ENCODE measurements at places on chromosomes 5 and 9.

DNA sequence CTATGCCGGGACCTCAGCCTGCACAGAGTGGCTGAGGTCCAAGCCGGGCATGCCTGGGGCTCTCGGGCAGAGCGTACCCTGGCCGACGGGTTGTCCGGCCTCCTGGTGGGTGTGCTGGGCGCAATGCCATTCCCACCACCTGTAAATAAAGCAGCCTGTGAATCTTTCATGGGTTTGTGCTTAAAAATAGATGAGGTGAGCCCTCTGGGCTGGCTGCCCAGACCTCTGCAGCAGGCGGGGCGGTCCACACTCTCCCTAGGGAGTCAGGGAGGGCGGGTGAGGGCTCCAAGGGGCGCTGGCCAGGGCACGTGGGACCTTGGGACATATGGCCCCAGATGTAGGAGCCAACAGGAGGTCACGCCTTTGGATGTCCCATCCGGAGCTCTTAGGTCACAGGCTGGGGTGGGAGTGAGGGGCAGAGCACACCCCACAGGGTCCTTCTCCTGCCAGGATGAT, 3.6 kb upstream of the AGPAT2 start:
- no peak for DNase-seq

- DNase-seq, result no peak
Observed at GRCh38 chr5:334903-335739, 13.6 kb downstream of the AHRR start.

- no peak for DNase-seq
Observed at GRCh38 chr9:99169982-99170761, 51.6 kb downstream of the ALG2 start.

DNA sequence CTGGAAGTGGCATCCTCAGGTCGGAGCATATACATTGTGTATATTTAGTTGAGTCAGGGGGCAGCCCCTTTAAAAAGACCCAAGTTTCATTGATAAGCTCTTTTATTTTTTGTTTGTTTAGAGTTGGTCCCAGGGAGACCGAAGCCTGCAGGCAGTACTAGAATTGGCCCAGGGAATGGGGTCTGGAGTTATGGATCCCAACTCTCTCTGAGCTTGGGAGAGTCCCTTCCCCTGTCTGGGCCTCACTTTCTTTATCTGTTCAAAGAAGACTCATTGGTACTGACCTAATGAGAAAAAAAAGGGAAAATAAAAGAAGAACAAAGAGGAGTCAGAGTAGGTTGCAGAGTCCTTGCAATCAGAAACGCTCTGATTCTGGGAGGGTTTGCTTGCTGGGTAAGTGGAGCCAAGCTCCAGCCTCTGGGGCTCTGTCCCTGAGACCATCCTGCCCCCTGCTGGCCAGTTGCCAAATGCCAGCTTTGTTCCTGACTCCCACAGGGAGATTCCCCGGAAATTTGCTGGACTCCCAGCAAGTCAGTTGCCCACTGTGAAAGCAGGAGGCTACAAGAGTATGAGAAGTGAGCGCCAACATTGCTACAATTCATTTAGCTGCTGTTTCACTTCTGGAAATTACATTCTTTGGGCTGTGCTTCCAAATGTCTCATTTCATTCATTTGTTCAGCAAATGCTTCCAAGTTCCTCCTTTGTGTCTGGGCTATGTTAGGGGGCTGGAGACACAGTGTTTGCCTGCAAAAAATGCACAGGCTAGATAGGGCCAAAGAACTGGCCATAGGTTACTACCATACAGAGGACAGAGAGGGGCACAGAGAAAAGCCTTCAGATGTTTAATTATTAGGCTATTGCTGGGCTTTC, 156.2 kb downstream of the MELK start:
- peak; percentile 65 for DNase-seq

DNA sequence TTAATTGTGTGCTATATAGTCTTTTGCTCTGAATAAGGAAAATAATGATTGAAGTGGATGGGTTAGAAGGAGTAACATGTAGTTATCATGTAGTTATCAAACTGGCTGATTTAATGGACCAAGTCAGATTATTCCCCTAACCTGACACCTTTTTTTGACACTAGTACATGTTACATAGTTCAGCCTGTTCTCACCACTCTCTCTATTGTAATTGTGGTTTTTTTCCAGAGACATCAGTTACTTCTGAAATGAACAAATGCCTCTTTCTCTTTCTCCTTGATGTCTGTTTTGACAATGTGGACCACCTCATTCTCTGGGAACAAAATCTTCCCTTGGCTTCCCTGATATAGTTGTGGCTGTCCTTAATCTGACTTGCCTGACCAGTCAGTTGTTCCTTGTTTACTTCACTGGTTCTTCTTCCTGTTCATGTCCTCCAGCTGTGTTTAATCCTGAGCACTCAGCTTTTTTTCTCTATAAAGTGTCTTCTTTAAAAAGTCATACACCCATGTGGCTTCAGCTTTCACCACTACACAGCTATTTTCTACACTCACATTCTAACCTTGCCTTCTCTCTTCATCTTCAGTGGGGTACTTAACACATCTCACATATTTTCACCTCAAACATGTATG, 243.4 kb downstream of the ARRDC3 start:
- no peak for DNase-seq

DNA sequence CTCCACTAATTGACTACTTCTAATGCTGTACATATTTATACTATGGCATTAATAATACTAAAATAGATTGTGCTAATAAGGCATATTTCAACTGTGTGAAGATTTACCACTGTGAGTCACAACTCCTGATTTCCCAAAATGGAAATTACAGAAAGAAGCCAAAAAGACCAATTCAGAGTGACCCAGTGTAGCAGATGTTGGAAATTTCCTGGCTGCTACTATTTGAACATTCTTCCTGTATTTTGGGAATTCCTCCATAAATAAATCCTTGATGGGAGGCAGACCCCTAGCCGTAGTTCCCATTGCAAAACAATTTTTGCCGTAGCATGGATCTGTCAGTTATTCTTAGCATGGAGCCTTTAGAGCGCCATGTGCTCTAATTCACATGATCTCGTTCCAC, 11.4 kb upstream of the PRUNE2 start:
- DNase-seq, result peak; percentile 66

- DNase-seq, result no peak
Observed at GRCh38 chr9:114237781-114238180, 82.4 kb downstream of the COL27A1 start.

DNA sequence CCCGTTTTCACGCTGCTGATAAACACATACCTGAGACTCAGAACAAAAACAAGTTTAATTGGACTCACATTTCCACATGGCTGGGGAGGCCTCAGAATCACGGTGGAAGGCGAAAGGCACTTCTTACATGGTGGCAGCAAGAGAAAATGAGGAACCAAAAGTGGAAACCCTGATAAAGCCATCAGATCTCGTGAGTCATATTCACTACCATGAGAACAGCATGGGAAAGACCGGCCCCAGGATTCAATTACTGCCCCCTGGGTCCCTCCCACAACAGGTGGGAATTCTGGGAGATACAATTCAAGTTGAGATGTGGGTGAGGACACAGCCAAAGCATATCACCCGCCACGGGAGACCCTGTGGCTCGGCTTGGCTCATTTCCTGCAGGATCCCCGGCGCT, 20.2 kb downstream of the EXD3 start:
- DNase-seq, result no peak

DNA sequence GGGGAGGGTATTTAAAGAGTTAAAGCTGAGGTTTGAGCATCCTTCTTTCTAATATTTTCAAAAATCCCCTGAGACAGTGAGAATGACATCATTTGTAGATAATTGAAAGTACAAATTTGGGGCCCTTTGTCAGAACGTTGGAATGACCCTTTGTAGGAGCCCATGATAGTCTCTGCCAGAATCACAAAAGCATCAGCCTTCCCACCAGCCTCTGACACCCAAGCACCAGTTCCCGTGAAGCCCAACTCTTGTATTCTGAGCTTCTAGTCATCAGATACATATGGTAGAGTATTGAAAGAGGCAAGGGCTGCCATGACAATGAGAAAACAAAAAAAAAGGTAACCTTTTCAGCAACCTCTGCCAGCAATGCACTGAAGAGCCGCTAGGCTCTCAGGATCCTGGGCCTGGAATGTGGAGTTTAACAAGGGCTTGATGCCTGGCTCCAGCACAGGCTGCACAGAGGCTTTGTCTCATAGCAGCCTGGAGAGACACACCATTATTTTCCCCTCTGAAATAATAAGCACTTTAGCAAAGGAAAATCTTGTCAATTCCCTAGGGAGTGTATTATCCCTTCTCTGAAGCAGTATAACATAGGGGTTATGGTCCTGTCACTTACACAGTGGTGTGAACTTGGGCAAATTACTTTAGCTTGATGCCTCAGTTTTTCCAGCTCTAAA, 114.4 kb downstream of the ZNF608 start:
- peak; percentile 46 for DNase-seq

DNA sequence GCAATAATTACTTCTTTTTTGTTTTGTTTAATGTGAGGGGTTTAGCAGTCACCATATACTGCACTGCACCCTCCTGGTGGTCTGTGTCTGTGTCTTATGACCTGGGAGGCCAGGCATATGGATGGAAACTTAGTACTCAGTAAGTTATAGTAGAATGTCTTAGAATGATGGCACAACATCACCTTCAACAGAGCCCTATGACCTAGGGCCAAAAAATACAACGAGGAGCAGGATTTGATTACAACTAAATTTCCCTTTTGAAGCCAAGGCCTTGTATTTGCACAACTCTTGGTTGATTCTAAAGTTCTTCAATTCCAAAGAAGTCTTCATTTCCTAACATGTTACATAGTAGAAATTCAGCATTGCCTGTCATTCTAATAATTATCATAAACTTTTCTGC, 422.1 kb upstream of the PIK3R1 start:
- no peak for DNase-seq

DNA sequence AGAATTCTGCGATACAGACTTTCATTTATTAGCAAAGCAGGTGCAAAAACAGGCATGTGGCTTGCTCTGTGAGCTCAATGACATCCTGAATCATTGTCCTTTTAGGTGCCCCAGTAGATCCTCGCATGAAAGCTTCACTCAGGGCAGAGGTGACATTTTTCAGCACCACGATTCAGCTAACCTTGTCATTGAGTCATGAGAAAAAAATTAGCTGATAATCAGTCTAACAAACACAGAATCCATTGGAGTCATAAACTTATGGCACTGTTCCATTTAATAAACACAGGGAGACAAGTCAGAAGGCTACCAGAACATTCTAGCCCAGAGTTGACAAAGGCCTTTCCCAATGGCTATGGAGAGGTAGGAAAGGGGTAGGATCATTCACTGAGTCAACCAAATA, 104.8 kb upstream of the RAD23B start:
- peak; percentile 38 for DNase-seq

GRCh38 chr9:9498128-9498527, 1114.7 kb downstream of the PTPRD start:
- no peak for DNase-seq

DNA sequence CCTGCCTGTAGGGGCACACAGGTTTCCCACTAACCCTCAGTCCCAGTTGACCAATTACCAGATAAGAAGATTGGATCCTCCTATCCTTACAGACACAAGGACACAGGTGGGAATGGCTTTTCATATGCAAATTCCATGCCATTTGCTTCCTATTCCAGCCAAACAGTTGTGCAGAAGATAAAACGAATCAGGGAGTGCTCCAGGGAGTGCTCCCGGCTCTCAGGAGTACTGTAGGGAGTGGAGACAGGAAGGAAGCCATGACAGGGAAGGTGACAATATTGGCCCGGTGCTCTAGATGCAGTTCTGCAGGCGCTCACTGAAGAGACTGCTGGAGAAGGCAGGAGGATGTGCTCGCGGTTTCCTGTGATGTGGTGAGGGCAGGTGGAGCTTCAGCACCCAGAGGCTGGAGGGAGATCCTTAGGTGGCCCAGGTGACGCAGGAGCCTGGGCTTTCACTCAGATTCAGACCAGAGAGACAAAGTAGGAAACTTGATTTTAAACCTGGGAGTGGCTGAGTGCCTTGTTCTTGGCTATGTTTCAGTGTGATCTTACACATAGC, 260.0 kb downstream of the AUH start:
- no peak for DNase-seq

DNA sequence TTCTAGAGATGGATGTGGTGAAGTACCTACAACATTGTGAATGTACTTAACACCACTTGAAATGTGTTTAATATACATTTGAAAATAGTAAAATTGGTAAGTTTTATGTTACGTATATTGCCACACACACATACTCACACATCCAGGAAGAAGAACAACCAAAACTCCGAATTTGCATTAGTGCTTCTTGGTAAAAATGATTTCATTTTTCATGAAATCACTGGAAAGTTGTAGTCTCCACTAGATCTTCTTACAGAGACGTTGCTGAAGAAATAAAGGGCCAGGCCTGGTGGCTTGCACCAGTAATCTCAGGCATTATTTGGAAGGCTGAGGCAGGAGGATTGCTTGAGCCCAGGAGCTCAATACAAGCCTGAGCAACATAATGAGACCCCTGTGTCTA, 118.6 kb upstream of the ZNF608 start:
- DNase-seq, result no peak

- no peak for DNase-seq
Observed at GRCh38 chr5:1522601-1523479, 920 bp downstream of the LPCAT1 start.

- no peak for DNase-seq
Observed at GRCh38 chr5:8675182-8675581, 806.2 kb downstream of the MTRR start.

- DNase-seq, result peak; percentile 76
Observed at GRCh38 chr5:35924950-35925722, 13.3 kb downstream of the CAPSL start.

GRCh38 chr5:146301626-146302025, 37.0 kb upstream of the POU4F3 start:
- peak; percentile 2 for DNase-seq

DNA sequence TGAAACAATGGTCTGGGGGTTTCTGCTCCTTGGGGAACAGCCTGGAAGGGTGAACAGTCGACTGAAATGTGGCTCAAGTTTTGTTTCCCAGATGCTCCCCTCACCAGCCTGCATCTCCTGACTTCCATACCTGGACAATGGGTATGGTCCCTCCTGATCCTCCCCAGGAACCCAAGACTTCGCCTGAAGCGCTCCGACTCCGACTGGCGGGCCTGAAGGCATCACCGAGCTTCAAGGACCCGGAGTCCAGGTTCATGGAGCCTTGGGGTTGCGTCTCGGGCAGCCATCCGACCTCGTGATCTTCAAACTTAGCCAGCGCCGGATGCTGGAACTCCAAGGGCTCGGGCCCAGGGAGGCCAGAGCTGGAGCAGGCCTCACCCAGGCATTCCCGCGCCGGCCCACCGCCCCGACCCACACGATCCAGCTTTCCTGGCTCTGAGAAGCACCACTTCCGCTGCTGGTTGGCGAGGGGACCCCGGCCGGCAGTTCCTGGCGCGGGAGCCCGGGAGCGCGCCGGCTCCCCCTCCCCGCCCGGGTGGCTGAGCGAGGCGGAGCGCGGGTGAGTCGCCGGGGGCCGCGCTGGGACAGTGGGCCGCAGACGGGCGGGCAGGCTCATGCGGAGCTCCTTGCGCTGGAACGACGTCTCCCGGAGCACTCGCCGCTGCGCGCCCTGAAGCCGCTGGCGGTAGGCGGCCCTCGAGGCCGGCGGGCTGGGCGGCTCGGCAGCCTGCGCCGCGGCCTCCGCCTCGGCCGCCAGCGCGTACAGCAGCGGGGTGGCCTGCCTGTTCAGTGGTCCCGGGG, 5.2 kb downstream of the SHROOM1 start:
- DNase-seq, result no peak

- no peak for DNase-seq
Observed at GRCh38 chr9:92186631-92187030, 71.4 kb upstream of the SPTLC1 start.

GRCh38 chr9:92097997-92098482, 17.2 kb downstream of the SPTLC1 start:
- peak; percentile 89 for DNase-seq

- no peak for DNase-seq
Observed at GRCh38 chr9:134361843-134362414, 35.7 kb downstream of the RXRA start.

GRCh38 chr9:15146268-15146700, 160.7 kb downstream of the TTC39B start:
- no peak for DNase-seq

- peak; percentile 31 for DNase-seq
Observed at GRCh38 chr9:124855944-124856765, 2.9 kb downstream of the WDR38 start.

Data from fibroblast of mammary gland (primary cell).